ENCODE measurements at places on chromosomes 1 and 21. TPM values are rescaled to one million over a fixed set of nuclear protein-coding genes. Genes with fewer than 3 reads are reported as not detected.

The MGST3 gene
- 22.0 TPM for total RNA-seq

The KCNJ9 gene
- not detected for total RNA-seq

The OR2L13 gene
- not detected for total RNA-seq

DNA sequence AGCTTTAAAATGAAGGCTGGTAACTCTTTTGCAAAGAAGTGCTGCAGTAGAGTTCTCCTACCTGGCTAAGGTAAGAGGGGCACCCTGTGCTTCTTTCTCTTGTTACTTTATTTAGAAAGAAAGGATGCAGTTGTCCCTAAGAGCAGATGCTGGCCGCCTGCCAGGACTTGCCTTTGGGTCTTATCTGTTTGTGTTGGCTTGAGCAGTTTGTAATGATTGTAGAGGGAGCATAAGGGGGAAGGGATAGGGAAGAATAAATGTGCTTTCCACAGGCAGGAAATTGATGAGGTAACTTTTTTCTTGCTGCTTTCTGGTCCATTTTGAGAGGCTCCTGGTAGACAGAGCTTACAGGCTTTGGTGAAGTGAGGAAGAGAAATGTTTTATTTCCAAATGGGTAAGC is 229.6 kb downstream of the HHAT start:
- no peak for DNase-seq

- no peak for DNase-seq
Observed at GRCh38 chr21:42200906-42201614, 17.9 kb upstream of the ABCG1 start.

- DNase-seq = no peak
Observed at GRCh38 chr1:15953791-15954241, 22.1 kb downstream of the ZBTB17 start.

GRCh38 chr21:28066076-28066475 is 926.6 kb downstream of the LTN1 start:
- no peak for DNase-seq

DNA sequence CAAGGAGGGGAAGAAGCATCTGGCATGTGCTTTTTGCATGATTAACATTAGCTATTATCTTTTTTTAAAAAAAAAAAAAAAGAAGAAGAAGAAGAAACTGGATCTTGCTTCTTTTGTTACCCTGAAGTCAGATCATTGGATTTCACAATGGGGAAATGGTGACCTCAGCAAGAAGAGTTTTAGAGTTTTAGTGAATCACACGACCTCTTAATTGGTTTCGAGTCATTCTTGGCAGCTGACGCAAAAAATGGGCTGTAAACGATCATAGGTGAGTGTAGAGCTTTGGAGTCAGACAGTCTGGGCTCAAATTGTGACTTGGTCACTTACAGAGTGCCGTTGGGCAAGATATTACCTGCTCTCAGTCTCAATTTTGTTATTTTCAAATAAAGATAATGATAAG is 33.3 kb upstream of the PGBD5 start:
- no peak for DNase-seq

The OBSCN gene
- 80.8 TPM for total RNA-seq

DNA sequence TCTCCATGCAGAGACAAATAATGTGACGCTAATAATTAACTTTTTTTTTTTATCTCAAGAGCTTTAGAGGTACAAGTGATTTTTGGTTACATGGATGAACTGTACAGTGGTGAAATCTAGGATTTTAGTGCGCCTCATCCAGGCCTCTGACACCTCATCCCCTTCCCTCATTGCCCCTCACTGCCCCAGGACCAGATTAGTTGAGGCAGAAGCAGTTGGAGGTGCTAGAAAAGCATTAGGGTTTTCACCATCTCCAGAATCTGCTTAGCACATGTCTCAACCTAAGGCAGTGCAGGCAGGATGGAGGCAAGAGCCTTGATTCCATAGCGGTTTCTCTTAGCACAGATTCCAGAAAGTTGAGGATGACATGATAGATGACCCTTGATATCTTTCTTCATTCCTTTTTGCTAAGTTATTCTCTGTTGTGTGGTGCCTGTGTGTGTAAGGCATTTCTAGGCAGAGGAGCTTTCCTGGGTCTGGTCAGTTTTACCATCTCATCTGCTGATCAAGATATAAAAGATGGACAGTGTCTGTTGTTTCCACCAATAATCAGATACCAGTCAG is 16.3 kb upstream of the IL10 start:
- DNase-seq = no peak

- no peak for DNase-seq
Observed at GRCh38 chr1:224786533-224787250, 142.8 kb upstream of the DNAH14 start.

The PCP4L1 gene
- total RNA-seq = not detected

GRCh38 chr1:185450060-185450788 is 133.2 kb upstream of the IVNS1ABP start:
- no peak for DNase-seq

DNA sequence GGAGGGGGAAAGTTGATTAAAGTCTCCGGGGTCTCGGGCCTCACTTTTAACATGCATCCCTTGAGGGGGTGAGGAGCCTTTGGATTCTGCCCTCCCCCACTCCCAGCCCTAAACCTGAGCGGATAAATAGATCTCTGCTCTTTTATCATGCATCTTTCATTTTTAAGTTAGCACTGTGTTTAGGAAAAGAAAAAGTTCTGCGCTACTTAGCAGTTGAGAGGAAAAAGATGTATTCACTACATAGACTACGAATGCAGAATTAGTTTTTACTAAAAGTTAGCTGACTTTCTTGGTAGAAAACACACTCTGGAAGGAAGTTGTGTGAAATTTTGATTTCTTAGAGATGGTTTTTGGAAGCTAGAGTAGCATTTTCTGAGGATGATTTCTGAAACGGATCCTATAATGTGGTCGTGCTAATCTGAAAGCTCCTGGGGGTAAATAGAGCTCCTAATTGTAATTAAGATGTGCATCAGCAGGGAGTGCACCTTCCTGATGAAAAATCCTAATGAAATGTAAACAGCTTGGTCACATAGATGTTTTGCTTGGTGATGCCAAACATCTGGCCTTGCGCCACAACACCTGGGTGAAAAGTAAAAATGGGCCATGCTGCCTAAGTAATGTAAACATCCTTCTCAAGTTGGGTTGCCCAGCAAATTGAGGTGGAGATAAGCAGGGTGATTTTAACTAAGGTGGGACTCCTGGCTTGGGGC is 1.8 kb downstream of the ROR1 start:
- DNase-seq = no peak

DNA sequence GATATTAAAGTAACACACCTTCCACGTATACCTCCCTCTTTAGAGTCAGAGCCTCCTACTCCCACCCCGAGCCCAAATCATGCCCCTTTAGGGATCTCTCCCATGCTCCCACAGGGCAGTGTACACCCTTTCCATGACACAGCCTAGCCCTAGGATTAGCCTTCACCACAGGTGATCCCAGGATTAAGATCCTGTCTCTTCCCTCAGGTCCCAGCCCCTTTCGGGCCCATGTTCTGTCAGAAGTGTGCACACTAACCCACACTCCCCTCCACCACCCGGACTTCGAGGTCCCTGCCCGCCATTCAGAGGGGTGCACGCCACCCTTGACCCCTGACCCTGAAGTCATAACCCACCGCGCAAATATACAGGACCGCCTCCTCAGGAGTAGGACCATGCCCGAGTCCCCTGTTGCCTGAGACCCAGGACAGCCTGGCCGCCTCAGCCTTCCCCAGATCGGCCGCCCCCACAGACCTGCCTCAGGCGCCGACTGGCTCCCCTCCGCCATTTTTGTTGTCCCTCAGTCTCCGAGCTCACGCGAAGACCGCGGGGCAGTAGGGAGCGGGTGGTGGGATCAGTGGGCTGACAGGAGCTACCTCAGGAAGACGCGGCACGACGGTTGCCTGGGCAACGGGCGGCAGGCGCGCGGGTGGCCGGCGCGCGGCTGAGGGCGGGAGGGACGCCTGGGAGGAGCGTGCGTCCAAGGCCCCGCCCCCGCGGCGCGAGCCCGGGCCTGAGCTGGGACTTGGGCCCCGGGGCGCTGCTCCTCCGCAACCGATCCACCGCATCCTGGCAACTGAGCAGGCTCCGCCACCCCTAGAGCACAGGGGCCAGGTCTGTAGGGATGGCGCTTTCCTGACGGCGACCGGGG is at the start of gene AGBL4:
AGBL4 (minus strand) TSS at position 663 of the 868 bp plus-strand sequence.
- DNase-seq = no peak

The RHBG gene
- total RNA-seq = not detected

DNA sequence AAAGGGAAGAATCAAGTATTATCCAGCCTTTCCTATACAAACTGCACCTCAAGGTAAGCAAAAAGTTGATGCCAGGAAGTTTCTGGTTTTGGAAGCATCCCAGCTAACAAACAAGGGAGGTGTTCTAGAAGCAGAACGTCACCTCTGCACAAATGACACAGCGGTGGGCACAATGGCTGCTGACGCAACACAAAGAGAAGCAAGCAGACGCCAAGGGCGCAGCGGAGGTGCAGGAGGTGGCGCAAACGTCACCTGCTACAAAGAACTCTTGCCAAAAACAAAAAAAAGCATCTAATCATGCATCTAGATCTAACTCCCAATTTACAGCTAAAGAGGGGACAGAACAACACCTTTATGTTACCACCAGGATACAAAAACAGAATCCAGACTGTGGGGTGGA is 88.5 kb downstream of the NPHP4 start:
- no peak for DNase-seq

GRCh38 chr1:160755911-160756848 is 17.1 kb downstream of the SLAMF7 start:
- no peak for DNase-seq

DNA sequence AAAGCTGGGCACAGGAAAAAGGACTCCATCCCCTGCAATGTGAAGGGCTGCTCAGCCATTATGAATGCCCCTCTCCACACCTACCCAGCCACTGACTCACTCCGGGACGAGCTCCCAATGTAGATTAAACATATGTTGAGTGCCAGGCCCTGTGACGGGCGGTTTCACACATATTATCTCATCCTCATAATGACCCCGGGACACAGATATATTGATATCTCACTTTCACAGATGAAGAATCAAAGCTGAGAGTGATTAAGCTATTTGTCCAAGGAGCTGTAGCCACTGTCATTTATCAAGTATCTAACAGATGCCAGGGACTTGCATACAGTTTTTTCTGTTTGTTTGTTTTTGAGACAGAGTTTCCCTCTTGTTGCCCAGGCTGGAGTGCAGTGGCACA is 35.0 kb upstream of the SLC30A1 start:
- no peak for DNase-seq

The TSSK3 gene
- total RNA-seq = 0.98 TPM

The FNDC5 gene
- not detected for total RNA-seq

- DNase-seq = no peak
Observed at GRCh38 chr1:165426745-165427144, 18.2 kb downstream of the RXRG start.

DNA sequence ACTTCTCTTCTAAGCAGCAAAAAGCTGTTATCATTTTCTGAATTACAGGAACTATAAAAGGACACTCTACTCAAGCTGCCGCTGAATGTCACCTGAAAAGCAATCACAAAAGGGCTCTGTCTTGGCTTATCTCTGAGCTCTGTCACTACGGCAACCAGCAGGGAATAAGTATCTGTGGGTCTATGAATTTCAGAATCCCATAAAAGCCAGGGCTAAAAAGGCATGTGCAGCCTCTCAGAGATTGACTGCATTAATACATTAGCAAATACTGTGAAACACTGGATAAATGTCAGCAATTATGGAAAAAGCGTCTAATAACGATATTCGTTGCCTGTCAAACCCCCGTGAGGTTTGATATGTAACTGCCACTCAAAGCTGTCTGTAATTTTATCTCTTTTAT is 210.2 kb upstream of the DMRTA2 start:
- DNase-seq = no peak

GRCh38 chr1:181353526-181353925 is 129.8 kb upstream of the CACNA1E start:
- no peak for DNase-seq

GRCh38 chr1:3923378-3924185 is 23.5 kb upstream of the C1orf174 start:
- no peak for DNase-seq

The KRTAP7-1 gene
- not detected for total RNA-seq

GRCh38 chr21:42232176-42232825 is 13.4 kb downstream of the ABCG1 start:
- no peak for DNase-seq

DNA sequence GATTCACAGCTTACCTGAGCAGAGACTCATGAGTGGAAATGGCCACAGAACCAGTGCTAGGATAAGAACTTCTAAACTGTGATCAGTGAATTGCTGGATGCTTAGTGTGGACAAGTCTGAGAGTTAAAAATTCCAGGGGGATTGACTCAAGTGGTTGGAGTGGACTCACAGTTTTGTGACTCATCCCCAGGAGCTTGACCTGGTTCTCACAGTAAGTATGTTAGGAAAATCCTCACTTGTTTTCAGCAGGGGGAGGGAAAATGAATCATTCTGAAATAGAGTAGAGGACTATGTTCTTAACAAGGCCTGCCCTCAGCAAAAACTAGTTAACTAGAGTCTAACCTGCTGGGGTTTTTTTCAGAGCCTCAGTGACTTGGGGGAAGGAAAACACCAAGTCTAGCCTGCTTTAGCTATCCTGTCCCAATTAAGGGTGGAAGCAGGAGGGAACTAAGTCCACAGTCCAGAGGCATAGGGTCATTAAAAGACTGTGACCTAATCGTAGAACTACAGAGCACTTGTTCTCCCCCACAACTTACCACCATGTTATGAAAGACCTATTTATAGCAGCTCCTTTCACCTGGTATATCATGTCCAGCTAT is 6.1 kb upstream of the CDC73 start:
- DNase-seq = no peak

DNA sequence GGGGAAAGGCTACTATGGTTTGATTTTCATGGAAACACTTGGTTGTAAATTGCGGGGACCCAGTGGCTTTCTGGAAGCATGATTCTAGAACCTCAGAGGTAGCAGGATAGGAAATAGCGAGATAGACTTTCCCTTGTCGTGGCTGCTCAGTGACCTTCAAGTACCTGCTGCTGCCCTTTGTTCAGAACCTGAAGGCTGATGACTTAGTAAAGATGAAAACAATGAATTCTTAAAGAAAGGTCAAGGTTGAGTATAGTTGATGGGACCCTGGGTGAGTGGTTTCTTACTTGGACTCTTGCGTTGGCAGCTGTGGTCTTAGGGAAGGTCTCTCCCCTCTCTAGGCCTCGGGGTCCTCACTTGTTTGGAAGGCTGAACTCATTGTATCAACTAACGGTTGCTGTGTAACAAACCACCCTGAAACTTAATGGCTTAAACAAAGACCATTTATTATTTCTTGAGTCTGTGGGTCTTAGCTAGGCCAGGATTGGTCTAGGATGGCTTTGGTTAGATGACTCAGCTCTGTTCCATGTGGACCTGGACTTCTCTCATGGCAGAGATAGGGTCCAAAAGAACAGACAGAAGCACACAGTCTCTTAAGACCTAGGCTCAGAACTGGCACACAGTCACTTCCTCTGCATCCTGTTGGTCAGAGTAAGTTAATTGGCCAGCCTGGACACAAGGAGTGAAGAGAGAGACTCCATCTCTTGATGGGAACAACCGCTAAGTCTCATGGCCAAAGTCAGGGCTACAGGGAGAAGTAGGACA is 89.2 kb upstream of the SELENON start:
- DNase-seq = no peak

DNA sequence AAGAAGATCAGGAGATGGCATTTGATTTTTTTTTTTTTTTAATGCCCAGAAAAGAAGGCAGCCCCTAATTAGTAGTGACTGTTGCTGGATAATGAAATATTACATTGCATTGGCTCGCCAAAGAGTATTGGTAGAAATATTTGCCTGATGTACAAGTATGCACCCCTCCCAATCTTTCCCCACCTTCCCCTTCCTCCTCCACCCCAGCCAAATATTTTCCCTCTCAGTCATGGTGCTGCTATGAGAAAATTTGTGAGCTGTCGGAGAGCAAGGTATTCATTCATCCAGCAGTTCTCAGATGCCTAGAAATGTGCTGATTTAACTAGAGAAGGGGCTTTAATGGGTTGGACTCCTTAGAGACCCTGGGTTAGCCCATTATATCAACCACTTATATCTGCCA is 50.5 kb upstream of the IKBKE start:
- no peak for DNase-seq

The GCSAML gene
- not detected for total RNA-seq

Measured in CD4-positive, alpha-beta T cell (primary cell).